A549 (cell line): ENCODE measurements at places on chromosomes 1 and 21.

DNA sequence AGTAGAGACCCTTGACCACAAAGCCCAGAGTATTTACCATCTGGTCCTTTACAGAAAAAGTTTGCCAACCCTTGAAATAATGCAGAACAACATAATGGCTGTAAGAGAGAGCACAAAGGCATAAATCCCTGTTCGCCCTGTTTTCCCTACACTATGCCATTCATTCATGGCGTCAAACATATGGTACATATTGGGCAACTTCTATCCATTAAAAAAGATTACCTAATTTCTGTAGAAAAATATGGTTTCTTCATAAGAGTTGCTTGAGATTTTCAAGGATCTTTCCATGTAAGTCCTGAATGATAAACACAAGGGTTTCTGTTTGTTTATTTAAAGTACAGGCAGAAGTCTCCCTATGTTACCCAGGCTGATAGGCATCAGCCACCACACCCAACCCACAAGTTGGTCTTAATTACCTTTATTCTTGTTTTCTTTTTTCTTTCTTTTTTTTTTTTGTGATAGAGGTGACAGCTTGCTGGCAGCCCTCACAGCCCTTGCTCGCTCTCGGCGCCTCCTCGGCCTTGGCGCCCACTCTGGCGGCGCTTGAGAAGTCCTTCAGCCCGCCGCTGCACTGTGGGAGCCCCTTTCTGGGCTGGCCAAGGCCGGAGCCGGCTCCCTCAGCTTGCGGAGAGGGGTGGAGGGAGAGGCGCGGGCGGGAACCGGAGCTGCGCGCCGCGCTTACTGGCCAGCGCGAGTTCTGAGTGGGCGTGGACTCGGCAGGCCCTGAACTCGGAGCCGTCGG, 68.3 kb upstream of the NR5A2 start:
- no peak for DNase-seq

GRCh38 chr1:162185314-162186025, 116.0 kb downstream of the NOS1AP start:
- no peak for DNase-seq

DNA sequence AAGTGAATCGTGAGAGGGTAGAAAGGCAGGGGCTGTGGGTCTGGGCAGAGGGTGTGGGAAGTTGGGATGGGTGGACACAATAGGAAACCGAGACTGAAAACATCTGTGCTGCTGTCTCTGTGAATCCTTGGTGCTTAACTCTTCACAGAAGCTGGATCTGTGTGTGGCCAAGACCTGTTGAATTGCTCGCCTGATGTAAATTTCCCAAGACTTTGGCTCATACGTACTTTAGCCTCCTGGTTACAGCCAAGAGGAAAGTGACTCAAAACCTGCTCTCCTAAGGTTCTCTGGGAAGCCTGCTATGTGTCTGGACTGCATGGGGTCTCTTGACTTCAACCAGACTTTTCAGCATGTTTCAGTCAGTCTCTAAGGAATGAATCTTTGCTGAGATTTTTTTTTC, 270.3 kb downstream of the RWDD3 start:
- DNase-seq = no peak

DNA sequence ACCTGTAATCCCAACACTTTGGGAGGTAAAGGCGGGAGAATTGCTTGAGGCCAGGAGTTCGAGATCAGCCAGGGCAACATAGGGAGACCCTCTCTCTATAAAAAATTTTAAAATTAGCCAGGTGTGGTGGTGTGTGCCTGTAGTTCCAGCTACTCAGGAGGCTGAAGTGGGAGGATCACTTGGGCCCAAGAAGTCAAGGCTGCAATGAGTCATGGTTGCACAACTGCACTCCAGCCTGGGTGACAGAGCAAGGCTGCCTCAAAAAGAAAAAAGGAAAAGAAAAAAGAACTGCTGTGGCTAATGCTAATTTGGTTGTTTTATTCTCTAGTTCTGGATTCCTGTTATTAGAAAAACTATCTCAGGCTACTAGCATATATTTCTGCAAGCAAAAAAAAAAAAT, 29.8 kb downstream of the DBT start:
- DNase-seq = no peak

DNA sequence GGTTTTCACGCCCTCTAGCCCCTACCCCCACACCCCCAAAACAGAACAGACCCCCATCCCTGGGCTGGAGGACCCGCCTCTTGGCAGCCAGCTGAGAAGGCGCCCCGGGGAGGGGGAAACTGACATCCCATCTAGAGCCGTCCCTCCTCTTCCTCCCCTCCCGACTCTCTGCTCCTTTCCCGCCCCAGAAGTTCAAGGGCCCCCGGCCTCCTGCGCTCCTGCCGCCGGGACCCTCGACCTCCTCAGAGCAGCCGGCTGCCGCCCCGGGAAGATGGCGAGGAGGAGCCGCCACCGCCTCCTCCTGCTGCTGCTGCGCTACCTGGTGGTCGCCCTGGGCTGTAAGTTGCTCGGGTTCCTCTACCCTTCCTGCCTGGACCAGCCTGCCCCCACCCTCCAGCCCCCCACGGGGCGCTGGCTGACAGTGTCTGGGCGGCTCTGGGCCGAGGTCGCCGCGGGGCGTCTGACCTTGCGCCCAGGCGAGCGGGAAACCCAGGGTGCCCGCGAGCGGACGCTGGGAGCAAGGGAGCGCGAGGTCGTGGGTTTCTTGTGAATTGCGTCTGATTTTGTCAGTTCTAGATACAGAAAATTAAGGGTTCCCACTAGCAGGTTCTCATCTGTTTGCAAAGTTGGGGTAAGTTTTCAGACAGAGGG, 618 bp downstream of the JAM2 start:
- DNase-seq = peak; percentile 15

GRCh38 chr1:67648582-67649326, 36.2 kb upstream of the GADD45A start:
- no peak for DNase-seq

DNA sequence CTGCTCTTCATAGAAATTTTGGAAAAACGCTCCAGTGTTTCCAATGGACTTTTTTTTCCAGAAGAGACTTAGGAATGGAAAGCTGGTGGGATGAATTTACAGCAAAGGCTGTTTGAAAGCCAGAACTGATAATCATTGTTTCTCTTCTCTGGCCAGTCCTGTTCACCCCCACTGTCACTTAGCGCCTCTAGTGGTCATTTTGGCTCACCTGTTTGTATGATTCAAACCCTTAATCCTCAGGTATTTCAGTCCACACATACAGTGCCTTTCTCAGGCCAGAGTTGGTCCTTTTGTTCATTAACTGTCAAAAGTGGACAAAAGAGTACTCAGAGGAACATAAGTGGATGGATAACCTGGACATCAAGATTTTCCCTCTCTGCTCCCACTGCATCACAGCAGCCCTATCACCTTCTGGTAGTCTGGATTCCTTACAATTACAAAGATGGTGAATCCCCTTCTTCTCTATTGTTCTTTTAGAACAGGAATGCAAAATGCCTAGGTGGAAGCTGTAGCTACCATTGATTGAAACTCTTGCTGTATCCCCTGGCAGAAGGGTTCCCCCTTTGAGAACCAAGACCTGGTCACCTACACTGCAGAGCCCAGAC, 177.6 kb upstream of the OLFM3 start:
- DNase-seq = peak; percentile 4

DNA sequence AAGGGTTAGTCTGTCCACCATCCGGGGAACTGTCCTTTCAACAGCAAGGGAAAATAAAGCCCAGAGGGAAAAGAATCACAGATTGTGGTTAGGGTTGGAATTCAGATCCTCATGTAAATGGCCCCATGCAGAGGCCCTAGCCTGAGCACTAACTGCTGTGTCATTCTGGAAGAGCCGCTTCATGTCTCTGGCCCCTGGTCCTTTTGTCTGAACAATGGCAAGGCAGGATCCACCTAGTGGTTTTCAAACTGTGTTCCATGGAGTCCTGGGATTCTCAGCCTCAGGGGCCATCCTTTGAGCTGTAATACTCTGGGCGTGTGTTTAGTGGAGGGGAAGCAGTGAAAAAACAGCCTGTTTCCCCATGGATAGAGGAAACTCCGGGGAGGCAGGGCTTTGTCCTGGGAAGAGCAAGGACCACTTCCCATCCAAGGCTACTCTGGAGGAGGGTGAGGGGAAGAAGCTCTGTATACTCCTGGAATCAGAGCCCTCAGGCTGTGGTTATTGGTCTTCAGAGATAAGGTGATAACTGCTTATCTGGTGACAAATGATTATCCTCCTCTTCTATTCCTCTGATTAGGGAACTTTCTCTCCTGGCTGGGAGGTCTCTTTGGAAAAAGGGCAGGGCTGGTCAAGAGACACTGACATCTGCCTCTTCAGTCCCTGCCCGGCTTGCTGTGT, 19.2 kb downstream of the PAX7 start:
- no peak for DNase-seq
